ENCODE measurements at places on chromosomes 5 and 9.

GRCh38 chr9:113800276-113800675 lies 75.8 kb upstream of the ZNF618 start:
- DNase-seq = no peak

GRCh38 chr9:18822850-18823249 lies 210.2 kb downstream of the SAXO1 start:
- no peak for DNase-seq

- DNase-seq = no peak
These were observed 1909.4 kb upstream of the WWC1 start for GRCh38 chr5:166382031-166382430.

- no peak for DNase-seq
These were observed 1.1 kb downstream of the PTGER4 start for GRCh38 chr5:40680741-40681362.

- peak; percentile 32 for DNase-seq
These were observed 6.8 kb upstream of the SUSD3 start for GRCh38 chr9:93051680-93052089.

DNA sequence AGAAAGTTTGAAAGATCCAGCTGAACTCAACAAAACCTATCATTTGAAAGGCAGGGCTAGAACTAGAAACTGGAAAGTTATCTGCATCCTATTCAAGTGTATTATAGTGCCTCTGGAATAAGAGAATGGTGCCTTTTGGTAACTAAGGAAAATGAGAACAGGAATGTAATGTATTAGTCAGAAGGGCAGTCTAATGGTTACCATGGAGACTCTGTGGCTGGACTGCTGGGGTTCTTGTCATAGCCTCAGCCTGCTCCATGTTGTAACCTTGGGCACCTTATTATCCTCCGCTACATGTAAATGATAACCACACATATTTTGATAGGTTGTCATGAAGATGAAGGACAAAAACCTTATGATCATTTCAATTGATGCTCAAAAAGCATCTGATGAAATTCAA lies 24.6 kb upstream of the IFNB1 start:
- DNase-seq = no peak

DNA sequence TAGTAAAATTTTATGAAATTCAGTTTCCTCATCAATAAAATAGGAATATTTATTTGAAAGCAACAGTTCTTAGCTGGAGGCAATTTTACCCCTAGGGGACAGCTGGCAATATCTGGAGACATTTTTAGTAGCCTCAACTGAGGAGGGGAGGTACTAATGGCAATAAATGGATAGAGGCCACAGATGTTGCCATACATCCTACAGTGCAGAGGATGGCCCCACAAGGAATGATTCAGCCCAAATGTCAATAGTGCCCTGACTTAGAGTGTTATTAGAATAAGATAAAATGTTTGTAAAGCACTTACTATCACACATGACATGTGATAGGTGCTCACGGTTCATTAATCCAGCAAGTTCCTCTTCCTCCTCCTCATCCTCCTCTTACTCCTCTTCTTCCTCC lies 293.6 kb downstream of the KCTD16 start:
- no peak for DNase-seq

- DNase-seq = peak; percentile 77
These were observed 130.0 kb downstream of the LHFPL2 start for GRCh38 chr5:78518365-78519197.

GRCh38 chr5:2262620-2263019 lies 379.9 kb upstream of the IRX4 start:
- DNase-seq = no peak

DNA sequence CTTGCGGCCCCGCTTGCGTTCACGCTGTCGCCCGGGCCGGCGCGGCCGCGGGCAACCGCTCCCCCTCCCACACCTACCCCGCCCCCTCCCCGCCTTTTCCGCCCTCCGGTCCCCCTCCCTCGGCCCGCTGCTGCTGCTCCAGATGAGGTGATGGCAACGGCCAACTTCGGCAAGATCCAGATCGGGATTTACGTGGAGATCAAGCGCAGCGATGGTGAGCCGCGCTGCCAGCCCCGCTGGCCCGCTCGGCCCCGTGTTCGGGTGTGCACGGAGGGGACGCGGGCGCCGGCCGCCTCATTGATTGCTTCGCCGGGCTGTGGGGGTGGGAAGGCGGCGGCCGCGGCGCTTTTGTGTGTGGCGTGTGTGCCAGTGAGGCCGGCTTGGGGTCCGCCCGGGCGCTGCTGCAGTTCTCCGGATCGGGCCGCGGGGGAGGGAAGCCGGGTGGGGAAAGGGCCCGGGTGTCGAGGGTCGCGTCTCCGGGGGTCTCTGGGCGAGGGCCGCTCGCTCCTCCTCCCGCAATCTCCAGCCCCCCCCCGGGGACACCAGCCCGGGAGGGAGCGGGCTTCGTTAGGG lies 403 bp downstream of the KIF2A start:
- DNase-seq = no peak

- DNase-seq = peak; percentile 20
These were observed 75.2 kb downstream of the LMNB1 start for GRCh38 chr5:126852091-126852571.

- no peak for DNase-seq
These were observed 82.2 kb upstream of the HSPA9 start for GRCh38 chr5:138657360-138657759.

DNA sequence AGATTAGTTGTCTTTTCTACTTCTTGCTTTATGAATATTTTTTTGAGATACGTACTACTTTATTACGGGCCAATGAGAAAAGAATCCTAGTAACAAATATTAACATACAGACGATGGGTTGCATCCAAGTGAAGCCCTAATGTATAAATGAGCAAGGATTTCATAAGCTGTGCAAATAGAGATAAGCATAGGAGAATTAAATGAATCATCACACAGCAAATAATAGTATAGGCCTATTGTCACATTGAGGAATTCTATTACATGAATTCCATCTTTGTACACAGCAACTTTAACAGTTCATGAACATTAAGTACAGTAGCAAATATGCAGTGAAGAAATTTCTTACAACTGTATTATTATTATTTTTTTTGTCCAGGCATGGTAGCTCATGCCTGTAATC lies 78.0 kb downstream of the ACER2 start:
- no peak for DNase-seq

DNA sequence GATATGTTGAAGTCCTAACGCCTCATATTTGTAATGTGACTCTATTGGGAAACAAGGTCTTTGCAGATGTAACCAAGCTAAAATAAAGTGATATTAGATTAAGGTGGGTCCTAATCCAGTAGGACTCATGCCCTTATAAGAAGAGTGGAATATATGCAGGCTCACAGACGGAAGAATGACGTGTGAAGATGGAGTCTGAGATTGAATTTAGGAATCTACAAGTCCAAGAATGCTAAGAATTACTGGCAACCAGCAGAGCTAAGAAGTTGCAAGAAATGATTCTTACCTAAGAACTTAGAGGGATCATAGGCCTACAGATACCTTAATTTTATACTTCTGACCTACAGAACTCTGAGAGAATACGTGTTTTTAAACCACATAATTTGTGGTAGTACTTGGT lies 350.0 kb upstream of the ST8SIA4 start:
- DNase-seq = no peak

GRCh38 chr9:33229359-33230114 lies 10.4 kb upstream of the SPINK4 start:
- DNase-seq = no peak

DNA sequence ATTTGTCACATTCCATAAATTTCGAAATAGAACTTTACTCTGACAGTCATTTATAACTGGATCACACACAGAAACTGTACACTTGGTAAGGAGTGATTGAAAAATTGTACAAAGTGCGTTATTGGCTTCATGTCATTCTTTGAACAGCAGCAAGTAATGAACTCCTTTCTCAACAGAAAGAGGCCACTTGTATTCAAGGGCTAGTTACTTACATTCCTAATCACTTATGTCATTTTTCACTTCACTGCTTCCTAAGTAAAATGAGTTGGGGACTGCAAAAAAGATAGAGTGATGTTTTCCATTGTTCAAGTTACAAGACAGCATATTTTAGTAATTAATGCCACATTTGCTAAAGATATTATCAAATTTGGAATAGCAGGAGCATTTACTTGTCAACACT lies 893.2 kb downstream of the DTWD2 start:
- peak; percentile 46 for DNase-seq

- DNase-seq = peak; percentile 73
These were observed 130.3 kb downstream of the FOXD1 start for GRCh38 chr5:73318308-73318719.

- no peak for DNase-seq
These were observed 79.8 kb downstream of the KLF4 start for GRCh38 chr9:107409581-107410389.

GRCh38 chr5:14054111-14054854 lies 88.9 kb upstream of the TRIO start:
- no peak for DNase-seq

GRCh38 chr5:67181648-67182221 lies 14.9 kb downstream of the CD180 start:
- no peak for DNase-seq

GRCh38 chr5:93800988-93801811 lies 59.8 kb upstream of the POU5F2 start:
- peak; percentile 47 for DNase-seq

DNA sequence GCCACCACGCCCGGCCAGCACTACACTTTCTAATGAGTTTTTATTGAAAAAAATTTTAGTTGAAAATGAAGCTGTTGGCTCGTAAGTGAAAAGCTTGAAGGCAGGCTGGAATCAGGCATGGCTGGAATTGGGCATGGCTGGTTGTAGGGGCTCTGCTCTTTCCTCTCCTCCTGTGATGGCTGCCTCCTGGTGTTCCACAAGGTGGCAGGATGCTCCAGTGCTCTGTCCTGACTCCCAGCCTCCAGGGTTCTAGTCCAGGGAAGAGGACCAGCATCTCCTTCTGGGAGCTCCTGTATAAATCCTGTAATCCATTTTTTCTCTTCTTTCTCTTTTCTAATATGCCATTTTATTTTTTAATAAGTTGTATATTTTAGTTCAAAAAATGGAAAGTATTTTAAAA lies 57.2 kb upstream of the DHFR start:
- peak; percentile 35 for DNase-seq

DNA sequence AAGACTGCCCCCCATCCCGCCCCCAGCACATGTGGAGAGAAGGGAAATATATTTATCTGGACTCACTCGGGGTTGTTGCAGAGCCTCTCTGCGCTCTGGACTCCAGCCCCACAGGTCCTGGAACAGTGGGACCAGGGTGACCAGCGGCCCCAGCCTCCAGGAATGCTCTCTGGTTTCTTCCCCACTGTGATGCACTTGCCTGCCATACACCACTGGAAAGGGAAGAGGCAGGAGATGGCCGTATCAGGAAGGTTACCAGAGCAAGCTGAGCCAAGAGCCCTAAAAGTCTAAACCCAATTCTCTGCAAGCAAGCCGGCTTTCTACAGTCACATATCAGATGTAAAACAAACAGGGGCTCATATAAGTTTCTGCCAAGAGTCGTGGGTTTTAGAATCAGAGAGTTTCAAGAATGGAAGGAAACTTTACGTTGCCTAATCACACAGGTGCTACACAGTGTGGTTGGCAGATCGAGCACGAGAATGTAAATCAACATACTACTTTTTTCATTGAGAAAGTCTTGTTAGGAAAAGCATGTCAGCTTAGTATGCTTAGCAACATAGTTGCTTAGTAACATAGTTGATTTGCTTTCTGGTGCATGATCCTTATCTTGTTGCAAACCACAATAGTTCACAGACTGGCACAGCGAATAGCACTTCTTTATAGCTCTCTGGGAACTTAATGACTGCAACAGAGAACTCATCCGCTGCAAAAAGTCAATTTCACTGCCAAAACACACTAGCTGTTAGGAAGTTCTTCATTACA lies 201.2 kb downstream of the TARS1 start:
- DNase-seq = peak; percentile 46

GRCh38 chr9:93071464-93071863 lies 13.0 kb downstream of the SUSD3 start:
- no peak for DNase-seq

GRCh38 chr5:7638456-7638855 lies 212.5 kb downstream of the CFAP90 start:
- peak; percentile 15 for DNase-seq

DNA sequence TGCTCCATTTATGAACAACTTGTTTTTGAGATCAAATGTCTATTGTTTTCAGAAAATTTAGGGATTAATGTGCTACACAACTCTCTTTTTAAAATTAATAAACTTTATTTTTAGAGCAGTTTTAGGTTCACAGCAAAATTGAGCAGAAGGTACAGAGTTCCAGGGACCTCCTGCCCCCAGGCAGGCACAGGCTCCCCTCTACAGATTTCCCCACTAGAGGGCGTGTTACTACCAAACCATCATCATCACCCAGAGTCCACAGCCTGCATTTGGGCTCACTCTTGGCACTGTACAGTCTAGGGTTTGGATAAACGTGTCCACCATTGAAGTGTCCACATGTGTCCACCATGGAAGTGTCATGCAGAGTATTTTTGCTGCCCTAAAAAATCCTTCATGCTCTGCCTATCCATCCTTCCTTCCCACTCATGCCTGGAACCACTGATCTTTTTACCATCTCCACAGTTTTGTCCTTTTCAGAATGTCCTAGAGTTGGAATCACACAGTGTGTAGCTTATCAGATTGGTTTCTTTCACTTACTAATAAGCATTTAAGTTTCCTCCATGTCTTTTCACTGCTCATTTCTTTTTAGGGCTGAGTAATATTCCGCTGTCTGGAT lies 61.7 kb downstream of the MRPL36 start:
- peak; percentile 9 for DNase-seq

DNA sequence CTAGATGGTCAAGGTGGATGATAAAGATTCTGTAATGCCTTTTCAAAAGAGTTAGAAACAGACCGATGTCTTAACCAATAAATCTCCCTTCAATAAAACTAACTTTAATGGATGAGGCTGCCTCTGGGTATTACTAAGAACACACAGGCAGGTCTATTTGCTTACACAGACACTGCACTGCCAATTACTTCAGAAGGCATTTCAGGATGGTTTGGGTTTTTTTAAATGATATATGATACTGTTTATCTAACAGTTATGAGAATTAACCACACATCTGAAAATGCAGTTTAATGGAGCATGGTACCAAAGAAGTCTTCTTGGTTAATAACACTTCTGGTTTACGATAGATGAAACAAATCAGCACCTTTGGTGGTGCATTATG lies 367.9 kb upstream of the GRAMD2B start:
- no peak for DNase-seq

- DNase-seq = peak; percentile 87
These were observed 105.4 kb downstream of the LPAR1 start for GRCh38 chr9:110932863-110933262.

DNA sequence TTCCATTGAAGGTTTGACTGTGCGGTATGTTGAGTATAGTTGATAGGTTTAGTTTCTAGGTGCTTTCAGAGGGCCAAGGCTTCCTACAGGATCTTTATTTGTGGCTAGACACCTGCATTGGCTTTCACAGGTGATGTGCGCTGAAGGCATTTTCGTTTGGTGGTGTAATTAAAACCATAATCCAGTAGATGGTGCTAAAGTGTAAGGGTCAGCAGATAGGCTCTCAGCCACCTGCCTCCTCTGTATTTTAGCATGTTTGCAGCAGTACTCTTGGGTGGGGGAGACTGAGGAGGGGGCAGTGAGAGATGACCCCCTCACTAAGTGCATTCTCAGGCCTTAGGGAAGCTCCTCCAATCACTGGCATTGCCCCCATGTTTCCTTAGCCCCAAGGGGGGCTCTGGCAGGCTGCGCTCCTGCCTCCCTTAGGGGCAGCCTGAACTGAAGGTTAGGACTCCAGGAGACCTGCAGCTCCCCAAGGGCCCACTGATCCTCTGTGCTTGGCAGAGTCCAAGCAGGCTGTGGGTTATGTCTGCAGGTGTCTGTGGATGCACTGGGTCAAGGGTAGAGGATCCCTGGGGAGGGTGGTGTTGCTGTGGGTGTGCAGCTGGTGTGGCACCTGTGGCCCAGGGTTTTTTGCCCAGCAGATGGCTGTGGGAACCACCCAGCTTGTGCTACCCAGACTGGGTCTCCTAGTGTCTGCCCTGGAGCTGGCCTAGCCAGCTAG lies 23.4 kb downstream of the CDK20 start:
- DNase-seq = peak; percentile 13
